ENCODE measurements at places on chromosomes 7 and 10. TPM values are rescaled to one million over a fixed set of nuclear protein-coding genes. Genes with fewer than 3 reads are reported as not detected.

- no peak for DNase-seq
- no peak overlapping the region for H3K27ac ChIP-seq
- H3K27me3 ChIP-seq, result no peaks in the 10 kb centered on the region
- no peaks in the 10 kb centered on the region for H3K36me3 ChIP-seq
- H3K4me3 ChIP-seq, result no peak overlapping the region
Observed at GRCh38 chr10:130398090-130398994, 262.2 kb downstream of the GLRX3 start.

Gene SLC26A3
- total RNA-seq, result 3,779 TPM

DNA sequence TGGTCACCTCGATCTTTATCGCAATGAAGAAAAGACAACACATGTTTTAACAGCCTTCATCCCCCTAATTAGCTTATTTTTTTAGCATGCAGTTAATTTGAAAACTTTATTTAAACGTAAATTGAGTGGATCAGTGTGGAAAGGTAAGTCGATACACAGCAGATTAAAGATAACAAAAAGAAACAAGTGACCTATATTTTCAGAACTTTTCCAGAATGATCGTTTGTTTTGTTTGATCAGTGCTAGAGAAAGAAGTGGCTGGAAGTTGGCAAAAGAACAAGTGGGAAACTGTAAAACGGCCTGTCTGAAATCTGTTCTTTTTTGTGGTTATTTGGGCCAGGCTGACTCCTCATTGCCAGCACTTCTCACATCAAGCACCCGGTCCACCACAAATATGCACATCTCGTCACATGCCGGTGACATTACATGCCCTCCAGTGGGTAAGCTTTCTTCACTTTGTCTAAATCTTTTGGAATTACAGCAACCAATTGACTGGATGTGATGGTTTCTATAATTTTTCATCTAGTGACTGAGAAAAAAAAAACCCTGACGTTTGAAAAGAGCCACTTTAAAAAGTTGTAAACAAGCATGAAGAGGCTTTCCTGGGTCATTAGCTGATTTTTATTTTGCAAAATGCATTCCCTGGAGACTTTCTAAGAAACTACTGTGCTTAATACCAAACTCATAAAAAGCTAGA lies 33.2 kb downstream of the C7orf33 start:
- no peak overlapping the region for H3K4me3 ChIP-seq
- peaks cover 33% of the 10 kb centered on the region for H3K27me3 ChIP-seq
- H3K36me3 ChIP-seq, result no peaks in the 10 kb centered on the region
- H3K27ac ChIP-seq, result no peak overlapping the region
- no peaks in the 10 kb centered on the region for H3K4me1 ChIP-seq
- no peak for DNase-seq

- no peaks in the 10 kb centered on the region for H3K4me1 ChIP-seq
- no peak overlapping the region for H3K27ac ChIP-seq
- DNase-seq, result no peak
Observed at GRCh38 chr7:120218712-120219111, 54.3 kb upstream of the KCND2 start.

- H3K27ac ChIP-seq, result no peak overlapping the region
- peaks cover 15% of the 10 kb centered on the region for H3K4me1 ChIP-seq
- no peak for DNase-seq
- H3K4me3 ChIP-seq, result no peak overlapping the region
- no peaks in the 10 kb centered on the region for H3K36me3 ChIP-seq
Observed at GRCh38 chr7:11592699-11593098, 239.3 kb downstream of the THSD7A start.

GRCh38 chr10:114735946-114736345 lies 77.9 kb upstream of the ABLIM1 start:
- no peaks in the 10 kb centered on the region for H3K36me3 ChIP-seq
- DNase-seq, result no peak
- H3K27ac ChIP-seq, result no peak overlapping the region
- no peaks in the 10 kb centered on the region for H3K27me3 ChIP-seq
- no peak overlapping the region for H3K4me3 ChIP-seq
- no peaks in the 10 kb centered on the region for H3K4me1 ChIP-seq

DNA sequence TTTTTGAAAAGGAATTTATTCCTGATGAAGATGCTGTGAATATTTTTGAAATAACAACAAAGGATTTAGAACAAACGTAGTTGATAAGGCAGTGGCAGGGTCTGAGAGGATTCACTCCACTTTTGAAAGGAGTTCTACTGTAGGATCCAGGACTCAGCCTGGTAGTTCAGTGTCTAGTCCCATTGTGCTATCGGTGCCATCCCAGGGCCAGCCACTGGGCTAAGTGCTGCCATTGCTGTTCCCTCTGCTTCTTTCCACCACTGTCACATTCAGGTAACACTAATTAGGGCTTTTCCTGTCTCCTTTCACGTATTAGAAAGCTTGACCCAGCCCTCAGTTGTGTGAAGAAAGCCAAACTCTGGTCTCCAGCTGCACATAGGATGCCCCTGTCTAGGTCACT lies 177.3 kb downstream of the TEX36 start:
- no peak for DNase-seq
- H3K4me1 ChIP-seq, result no peaks in the 10 kb centered on the region
- H3K4me3 ChIP-seq, result no peak overlapping the region
- no peak overlapping the region for H3K27ac ChIP-seq

Gene GPR22
- total RNA-seq, result not detected

GRCh38 chr7:42167206-42167605 lies 69.8 kb downstream of the GLI3 start:
- DNase-seq, result no peak
- no peaks in the 10 kb centered on the region for H3K4me1 ChIP-seq
- no peak overlapping the region for H3K27ac ChIP-seq
- no peak overlapping the region for H3K4me3 ChIP-seq
- no peaks in the 10 kb centered on the region for H3K36me3 ChIP-seq

Gene TACR2
- 18.9 TPM for total RNA-seq

- no peaks in the 10 kb centered on the region for H3K36me3 ChIP-seq
- no peak for DNase-seq
- no peaks in the 10 kb centered on the region for H3K27me3 ChIP-seq
- H3K4me3 ChIP-seq, result no peak overlapping the region
Observed at GRCh38 chr7:102089175-102090098, 197.2 kb upstream of the SH2B2 start.

GRCh38 chr10:123513870-123514269 lies 152.3 kb upstream of the GPR26 start:
- H3K36me3 ChIP-seq, result no peaks in the 10 kb centered on the region
- H3K27me3 ChIP-seq, result no peaks in the 10 kb centered on the region
- no peak overlapping the region for H3K4me3 ChIP-seq
- no peaks in the 10 kb centered on the region for H3K4me1 ChIP-seq

Gene OR2A1
- not detected for total RNA-seq

Gene PPP1R3C
- total RNA-seq, result 4.6 TPM

- H3K4me1 ChIP-seq, result peaks cover 1% of the 10 kb centered on the region
- H3K27me3 ChIP-seq, result no peaks in the 10 kb centered on the region
- H3K36me3 ChIP-seq, result no peaks in the 10 kb centered on the region
- peak overlapping the region; percentile 26 for H3K27ac ChIP-seq
- H3K4me3 ChIP-seq, result no peak overlapping the region
Observed at GRCh38 chr7:24836084-24836483, 78.8 kb upstream of the GSDME start.

- no peak overlapping the region for H3K4me3 ChIP-seq
- H3K27ac ChIP-seq, result no peak overlapping the region
- H3K4me1 ChIP-seq, result no peaks in the 10 kb centered on the region
- DNase-seq, result no peak
- H3K27me3 ChIP-seq, result peaks cover 15% of the 10 kb centered on the region
- H3K36me3 ChIP-seq, result no peaks in the 10 kb centered on the region
Observed at GRCh38 chr10:45427970-45428366, 54.0 kb downstream of the ALOX5 start.

DNA sequence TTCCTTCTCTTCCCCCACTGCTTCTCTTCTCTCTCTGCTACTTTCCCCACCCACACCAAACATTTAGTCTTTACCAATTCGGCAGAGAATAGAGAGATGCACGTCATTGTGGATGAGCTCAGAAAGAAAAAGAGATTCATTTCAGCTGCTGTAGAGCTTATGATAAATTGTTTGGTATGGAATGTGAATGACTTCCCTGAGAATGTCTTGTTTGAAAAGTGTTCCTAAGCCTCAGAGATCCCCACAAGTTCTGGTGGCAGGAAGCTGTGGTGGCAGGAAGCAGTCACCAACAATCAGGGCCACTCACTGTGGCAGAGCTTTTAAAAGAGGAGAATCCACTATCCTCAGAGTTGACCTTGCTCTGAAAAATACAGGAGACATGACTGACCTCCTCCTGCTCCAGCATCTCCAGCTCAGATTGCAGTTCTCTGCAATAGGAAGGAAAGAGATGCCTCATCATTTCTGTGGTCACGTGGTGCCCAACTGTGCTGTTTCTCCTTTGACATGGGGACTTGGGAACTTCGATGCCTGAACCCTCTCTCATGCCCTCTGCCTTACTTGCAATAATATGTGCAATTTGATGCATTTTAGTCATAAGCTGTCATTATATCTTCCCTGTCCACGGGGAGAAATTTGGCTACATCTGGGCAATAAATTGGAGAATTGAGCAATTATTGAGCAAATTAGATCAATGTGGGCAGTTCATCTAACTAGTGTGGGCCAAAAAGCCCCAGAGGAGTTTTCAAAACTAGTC lies 76.5 kb downstream of the BMPER start:
- no peak overlapping the region for H3K27ac ChIP-seq
- no peaks in the 10 kb centered on the region for H3K4me1 ChIP-seq
- H3K27me3 ChIP-seq, result no peaks in the 10 kb centered on the region
- DNase-seq, result no peak
- H3K36me3 ChIP-seq, result no peaks in the 10 kb centered on the region

Gene TMEM273
- total RNA-seq, result 18.4 TPM

- H3K27ac ChIP-seq, result no peak overlapping the region
- H3K36me3 ChIP-seq, result no peaks in the 10 kb centered on the region
- no peaks in the 10 kb centered on the region for H3K4me1 ChIP-seq
- DNase-seq, result no peak
- no peak overlapping the region for H3K4me3 ChIP-seq
Observed at GRCh38 chr10:104706886-104707285, 65.8 kb downstream of the SORCS3 start.

Measured in transverse colon (tissue), 4 donors.